SW 1271 (cell line): ENCODE measurements at places on chromosomes 2 and 18.

DNA sequence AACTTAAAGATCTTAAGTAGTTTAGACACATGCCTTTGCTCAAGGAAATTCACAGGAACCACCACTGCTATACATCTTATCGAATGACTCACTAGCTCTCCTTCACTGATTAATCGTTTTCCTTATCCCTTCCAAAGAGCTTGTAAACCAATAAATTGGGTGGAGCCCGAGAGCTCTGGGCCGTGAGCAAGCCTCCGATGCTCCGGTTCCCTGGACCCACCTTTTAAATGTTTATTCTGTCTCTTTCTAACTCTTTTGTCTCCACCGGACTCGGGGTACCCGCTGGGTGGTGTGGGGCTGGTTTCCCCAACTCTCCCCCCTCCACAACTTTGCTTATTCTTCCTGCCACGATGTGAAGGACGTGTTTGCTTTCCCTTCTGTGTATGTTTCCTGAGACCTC lies 292.9 kb upstream of the TMEFF2 start:
- DNase-seq = no peak

DNA sequence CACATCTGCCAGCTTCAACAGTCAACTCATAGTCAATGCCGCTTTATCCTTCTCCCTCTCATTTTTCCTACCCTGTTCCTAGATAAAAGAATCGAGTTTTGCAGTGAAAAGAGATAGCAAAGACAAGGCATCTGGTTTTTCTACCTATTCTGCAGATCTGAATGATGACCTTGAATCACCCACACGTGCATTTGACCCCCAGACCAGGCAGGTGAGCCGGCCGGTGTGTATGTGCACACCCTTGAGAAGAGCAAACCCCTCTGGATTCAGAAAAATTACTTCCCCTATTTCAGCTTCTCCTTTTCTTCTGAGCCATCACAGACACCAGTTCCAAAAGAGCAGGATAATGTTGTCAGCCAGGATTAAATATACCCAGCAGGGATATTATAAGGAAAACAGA lies 115.6 kb upstream of the ST6GAL2 start:
- DNase-seq = no peak

DNA sequence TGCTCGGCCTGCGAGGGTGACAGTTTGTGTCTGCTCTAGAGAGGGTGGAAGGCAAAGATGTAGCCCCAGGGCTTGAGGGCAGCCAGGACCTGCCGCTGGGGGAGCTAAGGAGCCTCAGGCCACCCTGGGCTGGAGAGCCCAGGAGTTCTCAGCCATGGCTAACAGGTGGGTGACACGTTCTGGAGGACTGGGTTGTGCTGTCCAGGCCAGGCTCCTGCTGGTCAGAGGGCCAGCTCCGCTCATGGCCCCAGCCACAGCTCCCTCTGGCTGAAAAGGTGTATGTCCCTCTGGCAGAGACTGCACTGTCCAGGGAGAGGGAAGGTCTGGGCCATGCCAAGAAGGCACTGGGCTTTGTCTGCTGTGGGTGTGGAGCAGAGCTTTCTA lies 19.2 kb downstream of the TMEM185B start:
- no peak for DNase-seq

- no peak for DNase-seq
Observed at GRCh38 chr2:19228715-19229114, 129.7 kb downstream of the OSR1 start.

GRCh38 chr2:85750587-85751575 lies 2.9 kb upstream of the ATOH8 start:
- no peak for DNase-seq

DNA sequence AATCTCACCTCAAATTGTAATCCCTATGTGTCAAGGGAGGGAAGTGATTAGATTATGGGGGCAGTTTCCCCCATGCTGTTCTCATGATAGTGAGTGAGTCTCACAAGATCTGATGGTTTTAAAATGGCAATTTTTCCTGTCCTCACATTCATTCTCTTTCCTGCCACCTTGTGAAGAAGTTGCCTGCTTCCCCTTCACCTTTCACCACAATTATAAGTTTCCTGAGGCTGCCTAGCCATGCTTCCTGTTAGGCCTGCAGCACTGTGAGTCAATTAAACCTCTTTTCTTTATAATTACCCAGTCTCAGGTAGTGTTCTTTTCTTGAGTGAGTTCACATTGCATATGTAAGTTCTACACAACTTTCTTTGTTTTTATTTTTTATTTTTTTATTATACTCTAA lies 271.5 kb downstream of the EXOC6B start:
- no peak for DNase-seq
